Hair follicular keratinocyte (primary cell): ENCODE measurements at places on chromosomes 6 and 20. TPM values are rescaled to one million over a fixed set of nuclear protein-coding genes. Genes with fewer than 3 reads are reported as not detected.

The GGT7 gene
- total RNA-seq = 5.2 and 7.0 TPM in 2 replicates

The COL21A1 gene
- total RNA-seq = 0.08 and 0.39 TPM in 2 replicates

The EYS gene
- total RNA-seq = 0.16 and 0.27 TPM in 2 replicates

The OXT gene
- total RNA-seq = not detected in 2 replicates

The OR2B6 gene
- total RNA-seq = not detected in 2 replicates

The FAM83C gene
- total RNA-seq = 0.62 and 1.0 TPM in 2 replicates

The GTF2H4 gene
- 8.5 and 13.6 TPM in 2 replicates for total RNA-seq

The WFDC2 gene
- not detected in 2 replicates for total RNA-seq

The JAG1 gene
- total RNA-seq = 156 and 361 TPM in 2 replicates

The LRRN4 gene
- 0.16 and 0.84 TPM in 2 replicates for total RNA-seq

The HLA-DQA1 gene
- total RNA-seq = not detected in 2 replicates

The NQO2 gene
- total RNA-seq = 6.6 and 7.2 TPM in 2 replicates

The SRSF3 gene
- total RNA-seq = 228 and 470 TPM in 2 replicates

The KCNG1 gene
- 39.8 and 60.2 TPM in 2 replicates for total RNA-seq

The SLC52A3 gene
- total RNA-seq = not detected in 2 replicates

The MICA gene
- total RNA-seq = 53.6 and 58.3 TPM in 2 replicates

The FOXP4 gene
- 3.4 and 5.9 TPM in 2 replicates for total RNA-seq

The PTCRA gene
- total RNA-seq = not detected in 2 replicates

The RAET1L gene
- total RNA-seq = 0.78 and 1.1 TPM in 2 replicates

The GSTA5 gene
- not detected in 2 replicates for total RNA-seq

The COL20A1 gene
- not detected in 2 replicates for total RNA-seq

The GMNN gene
- total RNA-seq = 21.7 and 43.6 TPM in 2 replicates

The TGM3 gene
- not detected in 2 replicates for total RNA-seq

The LIN28B gene
- not detected in 2 replicates for total RNA-seq

The SLC17A1 gene
- total RNA-seq = not detected in 2 replicates

The SLC25A27 gene
- 3.0 and 4.4 TPM in 2 replicates for total RNA-seq

The UST gene
- total RNA-seq = 4.3 and 9.3 TPM in 2 replicates

The SNTA1 gene
- total RNA-seq = 8.4 and 11.5 TPM in 2 replicates

The C6orf58 gene
- 0.42 TPM in 1 of 2 replicates, not detected in the other for total RNA-seq

The RPS18 gene
- total RNA-seq = 4,695 and 5,841 TPM in 2 replicates

The NR2E1 gene
- not detected in 2 replicates for total RNA-seq

The MUC21 gene
- not detected in 2 replicates for total RNA-seq

The TINAG gene
- not detected in 2 replicates for total RNA-seq

The CCN2 gene
- total RNA-seq = 12.7 and 13.5 TPM in 2 replicates

The SEL1L2 gene
- not detected in 2 replicates for total RNA-seq

The LCA5 gene
- total RNA-seq = 1.3 and 1.9 TPM in 2 replicates

The ELOVL2 gene
- 0.04 TPM in 1 of 2 replicates, not detected in the other for total RNA-seq

The MYO6 gene
- 9.4 and 17.1 TPM in 2 replicates for total RNA-seq
